Stimulated activated CD4-positive, alpha-beta T cell treated with anti-CD3 and anti-CD28 coated beads, Interleukin-4, amount 100 ng/mL, for 4 hours (primary cell): ENCODE measurements at places on chromosomes 11 and 22.

- DNase-seq: no peak
These were observed 23.4 kb upstream of the WNT7B start for GRCh38 chr22:46000081-46001027.

GRCh38 chr11:97364047-97364446 lies 974.2 kb downstream of the JRKL start:
- no peak for DNase-seq

- no peak for DNase-seq
These were observed 3.1 kb downstream of the FXYD2 start for GRCh38 chr11:117821431-117821830.

DNA sequence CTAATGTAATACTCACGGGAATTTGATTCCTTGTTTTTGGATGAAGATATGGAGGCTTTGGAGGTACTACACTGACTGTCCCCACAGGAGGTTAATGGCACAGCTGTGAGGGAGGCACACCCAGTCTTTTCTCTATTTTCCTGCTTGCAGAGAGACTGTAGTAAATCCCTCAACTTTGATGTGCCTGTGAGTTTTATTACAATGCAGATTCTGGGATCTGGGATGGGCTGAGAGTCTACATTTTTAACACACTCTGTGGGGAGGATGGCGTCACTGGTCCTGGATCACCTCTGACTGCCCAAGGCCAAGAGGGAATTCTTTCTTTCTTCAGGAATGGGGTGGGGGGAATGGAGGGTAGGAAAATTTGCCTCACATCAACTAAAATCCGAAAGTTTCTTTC lies 80.2 kb upstream of the NTM start:
- DNase-seq: no peak

- no peak for DNase-seq
These were observed 11.1 kb downstream of the MICAL2 start for GRCh38 chr11:12121517-12121916.

GRCh38 chr11:71342116-71342515 lies 89.7 kb upstream of the SHANK2 start:
- DNase-seq: no peak

DNA sequence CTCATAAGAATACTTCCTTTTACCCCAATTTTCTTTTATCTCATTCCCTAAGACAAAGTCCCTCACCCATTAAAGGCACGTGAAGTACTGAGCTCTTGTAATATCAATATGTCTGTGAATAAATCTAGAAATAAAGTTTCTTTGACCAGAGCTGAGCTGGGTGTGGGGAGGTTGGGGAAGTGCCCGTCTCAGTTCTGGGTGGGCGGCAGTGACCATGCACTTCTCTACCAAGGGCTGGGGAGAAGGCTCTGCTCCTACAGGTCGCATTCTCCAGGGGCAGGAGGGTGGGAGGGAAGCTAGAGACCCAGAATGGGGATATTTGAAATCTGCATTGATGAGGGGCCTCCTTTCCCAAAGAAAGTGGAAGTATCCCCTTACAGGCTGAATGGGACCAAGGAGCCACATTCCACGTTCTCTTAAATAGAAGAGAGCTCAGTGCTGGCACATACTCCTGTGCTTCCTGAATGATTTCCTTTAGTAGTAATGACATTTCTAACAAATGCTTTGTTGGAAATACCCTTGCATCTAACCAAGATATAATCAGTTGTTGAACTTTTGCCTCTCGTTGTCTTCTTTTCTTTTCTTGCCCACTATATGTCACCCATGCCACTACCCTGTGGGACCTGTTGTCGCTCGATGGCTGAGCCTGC lies 16.1 kb downstream of the RBX1 start:
- no peak for DNase-seq

DNA sequence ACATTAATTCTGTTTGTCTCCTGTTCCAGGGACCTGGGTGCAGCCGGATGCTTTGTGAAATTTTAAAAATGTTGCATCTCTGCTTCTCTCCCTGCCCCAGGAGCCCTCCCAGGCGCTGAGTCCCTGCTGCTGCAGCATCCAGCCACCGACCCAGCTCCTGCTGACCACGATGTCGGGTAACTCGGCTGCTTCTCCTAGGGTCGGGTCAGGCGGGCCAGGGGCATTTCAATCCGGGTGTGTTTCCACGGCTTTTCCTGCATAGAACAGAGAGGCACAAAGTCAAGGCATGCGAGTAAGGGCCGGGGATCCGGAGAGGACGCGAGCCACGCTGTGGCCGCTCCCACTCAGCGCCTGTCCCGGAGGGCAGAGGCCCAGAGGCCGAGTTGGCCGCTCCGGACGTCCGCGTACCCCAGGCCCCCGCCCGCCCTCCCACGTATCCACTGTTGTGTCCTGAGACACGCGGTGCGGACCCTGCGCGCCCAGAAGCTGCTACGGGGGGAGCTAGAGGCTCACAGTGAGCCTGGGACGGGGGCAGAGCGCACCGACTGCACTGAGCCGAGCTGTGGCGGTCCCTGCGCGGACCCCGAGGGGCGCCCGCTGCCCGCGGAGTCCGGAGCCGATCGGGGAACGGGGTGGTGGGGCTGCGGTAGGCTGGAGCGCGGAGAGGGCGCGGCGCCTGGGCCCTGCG lies at the start of gene POU2AF3:
Gene POU2AF3 (plus strand): TSS at position 134 of the 688 bp plus-strand sequence. CDS start 36 bp downstream, at position 170.
- DNase-seq: no peak
